GM23338 (cell line): ENCODE measurements at places on chromosomes 11 and 22.

DNA sequence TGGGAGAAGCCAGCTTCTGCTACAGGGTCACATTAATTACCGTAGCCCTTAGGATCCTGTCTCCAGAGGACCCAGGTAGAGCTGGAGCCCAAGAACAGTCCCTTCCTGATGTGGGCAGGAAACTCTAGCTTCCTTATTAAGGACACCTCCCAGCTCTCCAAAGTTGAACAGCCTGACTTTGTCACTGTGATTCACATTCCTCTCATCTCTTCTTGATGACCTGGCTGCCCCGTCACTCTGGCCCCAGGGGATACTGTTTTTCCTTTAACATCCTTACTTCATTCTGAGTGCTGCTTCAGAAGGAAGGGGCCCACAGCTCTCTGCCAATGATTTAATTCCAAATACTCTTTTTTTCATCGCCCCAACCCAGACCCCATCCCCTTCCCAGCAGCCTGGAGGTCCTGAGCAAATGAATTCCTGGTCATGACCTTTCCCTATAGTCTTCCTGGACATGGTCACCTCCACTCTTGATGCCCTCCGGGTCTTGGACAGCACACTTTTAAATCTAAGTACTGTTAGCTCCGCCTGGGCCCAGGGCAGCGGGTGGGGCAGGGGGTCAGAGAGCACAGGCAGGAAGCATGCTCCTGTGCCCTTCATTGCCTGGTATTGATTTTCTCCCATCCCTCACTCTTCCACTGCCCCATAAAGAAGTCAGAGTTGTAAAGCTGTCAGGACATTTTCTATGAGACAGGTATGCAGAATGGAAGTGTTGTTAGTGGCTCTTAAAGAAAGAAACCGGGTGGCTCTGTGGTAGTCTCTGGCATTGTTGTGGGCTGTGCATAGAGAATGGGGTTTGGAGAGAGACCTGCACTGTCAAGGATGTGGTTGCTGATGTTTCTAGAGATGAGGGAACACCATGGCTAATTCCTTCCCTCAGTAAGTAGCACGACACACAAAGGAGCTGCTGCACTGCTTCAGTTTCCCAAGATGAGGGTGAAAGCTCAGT, 22.3 kb upstream of the SPON1 start:
- H3K4me3 ChIP-seq: no peak overlapping the region
- no peaks in the 10 kb centered on the region for H3K4me1 ChIP-seq
- DNase-seq: no peak
- no peaks in the 10 kb centered on the region for H3K27me3 ChIP-seq
- H3K36me3 ChIP-seq: 0 out of 2 replicates have a peak, but pooled peaks cover 4% of the 10 kb centered on the region

- H3K4me1 ChIP-seq: peaks cover 19% of the 10 kb centered on the region
- H3K27me3 ChIP-seq: no peaks in the 10 kb centered on the region
- H3K36me3 ChIP-seq: no peaks in the 10 kb centered on the region; the same call in 1 of the 2 replicates
- H3K4me3 ChIP-seq: 0 out of 2 replicates have a peak overlapping the region, but pooled peaks have one; percentile 6
- peak overlapping the region; percentile 76 for H3K27ac ChIP-seq
These were observed 40.3 kb upstream of the NFRKB start for GRCh38 chr11:129935723-129936122.

GRCh38 chr11:123041185-123041584, 20.8 kb downstream of the HSPA8 start:
- no peaks in the 10 kb centered on the region for H3K27me3 ChIP-seq
- no peaks in the 10 kb centered on the region for H3K4me1 ChIP-seq
- no peak for DNase-seq
- H3K36me3 ChIP-seq: no peaks in the 10 kb centered on the region
- H3K27ac ChIP-seq: no peak overlapping the region

DNA sequence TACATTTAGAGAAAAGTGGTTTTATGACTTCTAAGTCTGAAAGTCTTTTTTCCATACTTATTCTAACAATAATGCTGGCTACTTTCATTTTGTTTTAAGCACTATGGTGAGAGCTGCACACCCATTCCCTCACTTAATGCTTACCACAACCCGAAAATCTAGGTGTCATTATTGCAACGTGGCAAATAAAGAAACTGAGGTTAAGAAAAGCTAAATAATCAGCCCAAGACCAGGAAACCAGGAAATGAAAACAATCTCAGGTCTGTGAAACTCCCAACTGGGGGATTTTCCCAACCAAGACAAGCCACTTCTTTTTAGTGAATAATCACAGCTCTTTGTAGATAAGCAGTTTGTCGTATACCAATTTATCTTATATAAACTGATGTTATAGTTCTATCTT, 126.3 kb downstream of the SLC1A2 start:
- H3K4me1 ChIP-seq: no peaks in the 10 kb centered on the region
- no peak for DNase-seq
- no peak overlapping the region for H3K4me3 ChIP-seq
- H3K27me3 ChIP-seq: no peaks in the 10 kb centered on the region
- H3K27ac ChIP-seq: no peak overlapping the region
- no peaks in the 10 kb centered on the region for H3K36me3 ChIP-seq

DNA sequence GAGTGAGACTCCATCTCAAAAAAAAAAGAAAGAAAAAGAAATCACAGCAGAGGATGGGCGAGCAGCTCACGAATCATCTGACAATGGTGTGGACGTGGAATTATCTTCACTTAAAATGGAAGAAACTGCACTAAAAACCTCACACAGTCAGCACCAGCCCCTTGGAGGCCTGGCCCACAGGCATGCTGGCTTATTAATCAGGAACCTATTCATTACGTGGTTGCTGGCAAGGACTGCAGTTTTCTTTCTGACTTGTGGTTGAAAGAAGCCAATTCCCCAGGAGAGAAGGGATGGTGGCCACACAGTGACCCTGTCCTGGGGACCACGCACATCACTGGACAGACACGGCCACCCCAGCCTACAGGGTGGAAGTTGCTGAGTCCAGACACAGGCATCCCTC, 401.1 kb downstream of the CTTN start:
- H3K4me1 ChIP-seq: no peaks in the 10 kb centered on the region
- no peaks in the 10 kb centered on the region for H3K27me3 ChIP-seq
- H3K36me3 ChIP-seq: no peaks in the 10 kb centered on the region

- H3K4me1 ChIP-seq: peaks cover 9% of the 10 kb centered on the region; the same call in 1 of the 2 replicates
- peak; percentile 74 for DNase-seq
- H3K27ac ChIP-seq: no peak within 1 kb of the TSS
- peaks cover 34% of the 10 kb centered on the region for H3K27me3 ChIP-seq
- peak within 1 kb of the TSS; percentile 82 for H3K4me3 ChIP-seq
These were observed at the start of gene CALCB for GRCh38 chr11:15073361-15074205. CALCB (plus strand) TSS chr11:15073593; CDS start chr11:15074719, 1,126 bp downstream.

GRCh38 chr11:17385926-17386325, 2.5 kb downstream of the KCNJ11 start:
- H3K36me3 ChIP-seq: no peaks in the 10 kb centered on the region
- H3K4me3 ChIP-seq: no peak overlapping the region
- H3K27me3 ChIP-seq: no peaks in the 10 kb centered on the region
- no peak overlapping the region for H3K27ac ChIP-seq

DNA sequence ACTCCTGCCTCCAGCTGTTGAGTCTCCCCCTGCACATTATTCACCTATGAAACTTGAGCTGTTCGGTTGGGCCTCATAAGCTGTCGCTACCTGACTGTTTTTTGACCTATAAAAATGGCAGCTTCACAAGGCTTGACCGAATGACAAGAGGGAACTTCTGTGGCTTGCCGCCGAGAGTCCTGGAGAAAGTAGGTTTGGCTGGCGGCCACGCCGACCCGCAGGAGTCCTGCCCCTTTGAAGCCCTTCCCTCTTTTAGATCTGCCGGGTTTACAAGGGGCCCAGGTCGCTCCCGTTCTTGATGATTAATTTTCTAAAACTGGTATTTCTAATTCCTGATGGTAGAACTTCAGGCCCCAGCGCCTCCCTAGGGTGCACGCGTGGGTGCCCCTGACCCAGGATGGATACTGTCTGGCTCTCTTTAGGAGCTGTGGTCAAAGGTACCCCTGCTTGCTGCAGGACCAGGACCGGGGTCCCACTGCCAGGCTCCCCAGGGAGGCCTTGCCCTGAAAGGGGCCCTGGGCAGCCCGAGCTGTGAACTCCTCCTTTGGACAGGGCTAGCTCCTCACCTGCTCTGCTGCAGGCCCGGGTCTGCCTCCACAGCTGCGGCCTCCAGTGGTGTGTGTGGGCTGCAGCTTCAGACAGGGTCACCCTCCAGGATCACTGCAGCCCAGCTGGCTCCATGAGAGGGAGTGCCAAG, 171.8 kb downstream of the CTTN start:
- H3K4me1 ChIP-seq: peaks cover 12% of the 10 kb centered on the region
- H3K4me3 ChIP-seq: no peak overlapping the region
- no peak overlapping the region for H3K27ac ChIP-seq
- H3K27me3 ChIP-seq: no peaks in the 10 kb centered on the region

DNA sequence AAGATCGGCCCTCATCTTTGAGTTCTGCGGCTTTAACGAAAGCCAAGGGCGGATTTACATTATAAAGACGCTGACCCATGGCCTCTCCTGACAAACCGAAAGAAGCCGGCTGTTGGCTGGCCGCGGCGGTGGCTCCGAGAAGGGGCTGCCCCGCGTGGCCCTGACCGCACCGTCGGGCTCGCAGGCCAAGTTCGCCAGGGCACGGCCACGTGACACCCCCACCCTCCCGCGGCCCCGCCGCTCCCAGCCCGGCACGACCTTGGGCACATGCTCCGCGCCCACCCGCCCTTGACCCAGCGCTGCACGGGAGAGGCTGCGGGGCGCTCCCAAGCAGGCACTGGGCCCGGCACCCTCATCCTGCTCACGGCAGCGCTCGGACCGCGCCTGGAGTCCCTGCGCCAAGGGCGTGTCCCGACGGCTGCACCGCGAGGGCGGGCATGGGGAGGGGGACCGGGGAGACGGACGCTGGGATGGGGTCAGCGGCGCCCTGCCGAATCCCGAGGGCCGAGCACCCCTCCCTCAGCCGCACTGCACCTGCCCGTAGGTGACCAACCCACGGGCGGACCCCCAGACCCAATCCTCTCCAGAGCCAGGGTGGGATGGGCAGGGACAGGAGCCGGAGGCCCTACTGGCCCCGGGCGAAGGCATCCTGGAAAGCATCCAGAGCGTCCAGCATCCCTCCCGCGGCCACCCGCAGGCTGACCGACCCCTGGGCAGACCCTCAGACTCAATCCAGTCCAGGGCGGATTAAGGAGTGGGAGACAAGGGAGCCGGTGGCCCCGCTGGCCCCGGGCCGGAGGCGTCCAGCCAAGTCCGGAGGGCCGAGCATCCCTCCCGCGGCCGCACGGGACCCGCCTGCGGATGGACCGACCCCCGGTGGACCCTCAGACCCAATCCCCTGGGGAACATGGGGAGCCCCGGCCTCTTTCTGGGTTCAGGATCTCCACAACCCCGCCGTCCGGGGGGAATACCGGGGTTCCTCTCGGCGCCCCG, 759 bp downstream of the CPT1A start:
- no peak overlapping the region for H3K27ac ChIP-seq
- peaks cover 61% of the 10 kb centered on the region for H3K27me3 ChIP-seq
- peak; percentile 73 for DNase-seq
- peak overlapping the region; percentile 74 for H3K4me3 ChIP-seq

DNA sequence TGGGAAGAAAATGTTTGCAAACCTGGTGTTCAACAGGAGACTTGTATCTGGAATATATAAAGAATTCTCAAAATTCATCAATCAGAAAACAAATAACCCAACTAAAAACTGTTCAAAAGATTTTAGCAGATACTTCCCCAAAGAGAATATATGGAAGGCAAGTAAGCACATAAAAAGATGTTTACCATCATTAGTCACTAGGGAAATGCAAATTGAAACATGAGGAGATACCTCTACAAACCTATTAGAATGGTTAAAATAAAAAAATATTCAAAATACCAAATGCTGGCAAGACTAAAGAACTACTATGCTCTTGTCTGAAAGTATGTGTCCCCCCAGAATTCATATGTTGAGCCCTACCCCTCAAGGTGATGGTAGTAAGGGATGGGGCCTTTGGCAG, 8.6 kb downstream of the EXPH5 start:
- no peak overlapping the region for H3K4me3 ChIP-seq
- peaks cover 8% of the 10 kb centered on the region for H3K4me1 ChIP-seq
- DNase-seq: no peak
- no peaks in the 10 kb centered on the region for H3K36me3 ChIP-seq
- no peaks in the 10 kb centered on the region for H3K27me3 ChIP-seq
- H3K27ac ChIP-seq: no peak overlapping the region

DNA sequence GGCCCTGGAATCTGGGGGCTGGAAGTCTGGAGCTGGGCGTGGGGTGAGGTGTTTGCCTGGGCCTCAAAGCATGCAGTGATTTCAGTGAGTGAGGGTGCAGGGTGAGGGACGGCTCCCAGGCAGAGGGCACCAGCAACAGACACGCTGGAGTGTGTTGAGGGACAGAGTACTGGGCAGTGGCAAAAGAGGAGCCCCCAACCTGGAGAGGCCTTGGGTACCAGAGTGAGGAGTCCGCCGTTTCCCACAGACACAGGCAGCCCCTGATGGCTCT, 12.0 kb upstream of the TBC1D22A start:
- no peak overlapping the region for H3K4me3 ChIP-seq
- no peaks in the 10 kb centered on the region for H3K36me3 ChIP-seq
- DNase-seq: no peak
- H3K27me3 ChIP-seq: no peaks in the 10 kb centered on the region
- H3K4me1 ChIP-seq: no peaks in the 10 kb centered on the region

DNA sequence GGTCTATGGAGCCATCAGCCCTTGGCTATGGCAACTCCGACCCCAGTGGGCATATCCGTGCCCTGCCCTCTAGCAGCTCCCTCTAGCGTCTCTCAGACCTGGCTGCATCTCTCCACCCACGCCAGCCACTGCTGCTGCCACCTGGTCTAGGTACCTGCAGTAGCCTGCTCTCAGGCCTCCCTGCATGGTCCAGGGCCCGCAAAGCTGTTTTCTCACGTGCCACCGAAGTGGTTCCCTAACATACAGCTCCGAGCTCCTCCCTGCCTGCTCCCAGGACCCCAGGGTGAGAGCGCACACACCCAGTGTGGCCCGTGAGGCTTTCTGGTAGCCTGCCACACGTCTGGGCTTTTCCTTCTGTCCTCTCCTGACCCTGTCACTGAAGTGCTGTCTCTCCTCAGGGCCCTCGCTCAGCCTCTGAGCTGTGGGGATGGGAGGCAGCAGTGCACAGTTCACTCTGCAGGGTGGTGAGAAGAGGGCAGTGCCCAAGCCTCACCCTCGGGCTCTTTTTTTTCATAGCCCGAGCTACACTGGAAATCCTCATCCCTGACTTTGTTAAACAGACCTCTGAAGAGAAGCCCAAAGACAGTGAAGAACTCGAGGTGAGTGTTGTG, 14.3 kb downstream of the DGCR8 start:
- H3K36me3 ChIP-seq: peaks cover 57% of the 10 kb centered on the region
- H3K4me1 ChIP-seq: no peaks in the 10 kb centered on the region
- H3K27ac ChIP-seq: no peak overlapping the region
- H3K4me3 ChIP-seq: no peak overlapping the region

GRCh38 chr11:118080296-118080695, 3.4 kb downstream of the TMPRSS4 start:
- no peaks in the 10 kb centered on the region for H3K36me3 ChIP-seq
- H3K27me3 ChIP-seq: no peaks in the 10 kb centered on the region
- DNase-seq: no peak
- no peak overlapping the region for H3K27ac ChIP-seq
